ENCODE measurements at places on chromosomes 5 and 9. TPM values are rescaled to one million over a fixed set of nuclear protein-coding genes. Genes with fewer than 3 reads are reported as not detected.

ANKHD1 gene
- 46.5 TPM for total RNA-seq

LHFPL2 gene
- total RNA-seq: 94.9 TPM

KIF20A gene
- total RNA-seq: 17.1 TPM

HK3 gene
- 0.23 TPM for total RNA-seq

FOXD4L5 gene
- total RNA-seq: 0.08 TPM

SHOC1 gene
- total RNA-seq: not detected

C7 gene
- 15.8 TPM for total RNA-seq

NMUR2 gene
- not detected for total RNA-seq

PCDHGA9 gene
- 1.7 TPM for total RNA-seq

AGXT2 gene
- not detected for total RNA-seq

PIP5K1B gene
- total RNA-seq: not detected
